ENCODE measurements at places on chromosomes 6 and 20.

DNA sequence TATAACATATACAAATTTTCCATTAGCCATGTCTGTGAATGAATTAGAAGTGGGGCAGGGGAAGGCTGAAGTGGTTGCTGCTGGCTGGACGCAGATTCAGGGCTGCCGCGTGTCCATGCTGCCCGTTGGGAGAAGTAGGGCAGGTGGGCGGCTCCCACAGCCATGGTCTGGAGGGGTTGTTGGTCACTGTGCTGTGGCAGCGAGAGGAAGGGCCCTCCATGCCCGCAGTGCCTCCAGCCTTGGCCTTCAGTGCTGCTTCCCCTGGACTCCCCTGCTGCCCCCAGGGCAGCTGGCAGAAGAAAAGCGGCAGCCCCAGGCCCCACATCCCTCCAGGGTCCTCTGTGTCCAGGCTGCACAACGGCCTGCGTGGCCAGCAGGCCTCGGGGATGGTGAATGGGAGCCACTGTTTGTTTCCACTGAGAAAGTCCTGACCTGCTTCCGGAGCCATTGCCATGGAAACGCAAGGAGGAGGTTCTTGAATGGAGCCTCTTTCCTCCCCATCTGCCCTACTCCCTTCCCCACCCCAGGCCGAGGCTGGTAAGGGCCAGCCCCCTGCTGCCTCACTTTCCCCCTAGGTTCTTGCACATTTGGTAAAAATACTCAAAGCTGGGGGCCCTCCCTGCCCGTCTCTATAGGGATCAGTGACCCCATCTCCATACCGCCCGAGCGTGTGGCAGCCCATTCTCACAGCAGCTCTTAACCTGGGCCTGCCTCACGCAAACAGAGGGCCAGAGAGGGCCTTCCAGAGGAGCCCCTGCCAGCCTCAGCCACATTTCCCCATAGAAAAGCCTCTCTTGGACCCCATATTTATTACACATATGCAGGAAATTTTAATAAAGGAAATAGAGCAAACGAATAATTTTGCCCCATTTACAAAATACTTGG lies 113.3 kb downstream of the SASH1 start:
- no peak for DNase-seq

DNA sequence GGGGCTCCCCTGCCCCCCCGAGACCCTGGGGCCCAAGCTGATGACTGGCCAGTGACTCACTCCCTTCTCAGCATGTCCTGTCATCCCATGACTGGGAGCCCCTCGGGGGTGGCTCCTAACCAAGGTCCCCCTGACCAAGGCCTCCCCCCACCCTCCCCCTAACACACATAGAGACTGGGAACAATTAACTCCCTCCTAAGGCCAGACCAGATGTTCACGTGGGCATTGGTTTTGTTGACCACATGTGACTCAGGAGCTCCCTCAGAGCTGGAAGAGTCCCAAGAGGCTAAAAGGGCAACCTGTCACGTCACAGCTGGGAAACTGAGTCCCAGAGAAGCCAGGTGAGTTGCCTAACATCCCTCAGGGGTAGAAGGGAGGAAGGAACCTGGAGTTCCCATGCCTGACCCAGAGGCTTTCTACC lies 10.6 kb upstream of the CCN5 start:
- DNase-seq, result no peak

DNA sequence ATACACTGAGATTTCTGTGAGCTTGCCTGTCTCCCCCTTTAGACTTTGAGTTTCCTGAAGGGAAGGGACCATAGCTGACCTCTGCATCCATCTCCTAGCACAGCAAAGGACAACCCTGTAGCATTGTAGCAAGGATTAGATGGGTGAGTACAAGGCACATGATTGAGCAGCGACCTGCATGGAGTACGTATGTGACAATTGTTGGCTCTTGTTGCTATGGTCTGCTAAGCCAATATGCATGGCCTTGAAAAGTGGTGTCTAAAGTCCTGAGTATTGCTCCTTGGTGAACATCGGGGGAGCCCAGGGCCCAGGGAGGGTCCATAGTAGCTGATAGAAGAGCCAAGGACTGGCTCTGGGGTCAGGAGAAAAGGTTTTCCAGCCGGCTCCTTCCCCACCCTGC lies 365.0 kb upstream of the CHD6 start:
- no peak for DNase-seq

GRCh38 chr6:111503194-111503593 lies 20.2 kb upstream of the REV3L start:
- DNase-seq, result no peak

DNA sequence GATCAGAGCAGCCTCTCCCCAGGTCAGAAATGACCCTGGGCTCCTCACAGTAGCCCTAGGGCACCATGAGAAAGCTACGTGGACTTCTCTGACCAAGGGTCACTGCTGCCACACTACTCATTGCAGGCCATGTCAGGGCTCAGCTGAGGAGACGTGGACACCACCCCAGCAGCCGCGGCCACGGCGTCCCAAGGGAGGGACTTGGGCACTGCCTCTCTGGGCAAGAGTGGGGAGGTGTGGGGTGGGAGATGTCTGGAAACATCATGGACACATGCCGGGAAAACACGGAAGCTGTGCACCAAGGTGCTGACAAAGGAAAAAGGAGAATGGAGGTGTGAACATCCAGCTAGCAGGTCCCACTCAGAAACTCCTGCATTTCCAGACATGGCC lies 9.0 kb downstream of the GMEB2 start:
- no peak for DNase-seq

GRCh38 chr6:5088780-5089179 lies 3.6 kb downstream of the PPP1R3G start:
- no peak for DNase-seq

DNA sequence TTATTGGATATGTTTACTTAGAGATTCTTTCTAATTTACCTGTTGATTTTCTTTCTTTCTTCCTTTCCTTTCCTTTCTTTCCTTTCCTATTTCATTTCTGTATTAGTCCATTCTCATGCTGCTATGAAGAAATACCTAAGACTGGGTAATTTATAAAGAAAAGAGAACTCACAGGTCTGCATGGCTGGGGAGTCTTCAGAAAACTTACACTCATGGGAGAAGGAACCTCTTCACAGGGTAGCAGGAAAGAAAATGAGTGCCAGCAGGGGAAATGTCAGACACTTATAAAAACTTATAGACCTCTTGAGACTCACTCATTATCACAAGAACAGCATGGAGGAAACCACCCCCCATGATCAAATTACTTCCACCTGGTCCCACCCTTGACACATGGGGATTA lies 40.8 kb downstream of the HDAC2 start:
- no peak for DNase-seq

DNA sequence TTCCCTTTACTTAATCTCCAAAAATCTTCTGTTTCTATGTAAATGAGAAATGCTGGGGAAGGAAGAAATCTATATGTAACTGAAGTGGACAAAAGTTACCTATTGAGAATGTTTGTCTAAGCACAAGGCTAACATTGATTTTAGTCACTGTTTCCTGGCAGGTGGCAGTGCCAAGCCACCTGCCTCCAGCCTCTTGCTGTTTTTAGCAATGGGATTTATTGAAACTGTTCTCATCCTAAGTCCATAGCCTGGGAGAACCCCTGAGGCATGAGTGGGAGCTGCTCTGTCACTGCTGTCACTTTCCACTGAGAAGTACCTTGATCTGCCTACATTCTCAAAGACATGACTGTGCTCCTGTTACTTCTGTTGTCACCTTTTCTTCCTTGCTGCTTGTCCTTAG lies 14.7 kb downstream of the ENPP3 start:
- no peak for DNase-seq

- DNase-seq, result no peak
Observed at GRCh38 chr6:8277769-8278168, 157.6 kb downstream of the SLC35B3 start.

- DNase-seq, result no peak
Observed at GRCh38 chr6:62367601-62368000, 81.6 kb upstream of the KHDRBS2 start.

DNA sequence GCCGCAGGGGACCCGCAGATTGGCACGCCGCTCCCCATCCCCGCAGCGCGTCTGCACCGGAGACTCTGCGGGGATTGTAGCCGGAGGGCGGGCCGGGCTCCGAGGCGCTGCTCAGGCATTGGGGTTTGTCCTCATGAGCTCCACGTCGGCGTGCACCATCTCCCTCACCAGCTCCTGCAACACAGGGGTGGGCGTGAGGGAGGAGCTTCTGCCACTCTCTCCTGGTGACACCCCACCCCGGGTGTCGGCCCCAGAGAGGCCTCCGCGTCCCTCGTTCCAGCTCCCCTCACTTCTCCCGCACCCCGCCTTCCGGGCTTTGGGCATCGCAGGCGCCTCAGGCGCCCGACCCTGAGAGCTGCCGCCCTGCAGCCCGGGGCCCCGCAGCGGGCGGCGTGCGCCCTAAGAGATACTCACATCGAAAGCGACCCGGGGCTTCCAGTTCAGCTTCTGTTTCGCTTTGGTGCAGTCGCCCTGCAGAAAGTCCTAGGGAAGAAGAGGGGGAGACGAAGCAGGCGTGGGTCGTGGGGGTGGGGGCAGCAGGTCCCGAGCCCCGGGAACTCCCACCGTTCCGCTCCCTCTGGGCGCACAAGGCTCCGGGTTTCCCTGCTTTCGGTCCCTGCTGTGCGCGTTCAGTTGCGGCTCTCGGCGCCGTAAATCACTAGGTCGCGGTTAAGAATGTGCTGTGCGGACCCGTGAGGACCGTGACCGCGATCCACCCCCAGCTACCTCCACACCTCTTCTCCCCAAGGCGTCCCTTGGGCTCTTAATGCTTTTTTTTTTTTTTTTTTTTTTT lies 14.5 kb downstream of the FOXC1 start:
- no peak for DNase-seq

DNA sequence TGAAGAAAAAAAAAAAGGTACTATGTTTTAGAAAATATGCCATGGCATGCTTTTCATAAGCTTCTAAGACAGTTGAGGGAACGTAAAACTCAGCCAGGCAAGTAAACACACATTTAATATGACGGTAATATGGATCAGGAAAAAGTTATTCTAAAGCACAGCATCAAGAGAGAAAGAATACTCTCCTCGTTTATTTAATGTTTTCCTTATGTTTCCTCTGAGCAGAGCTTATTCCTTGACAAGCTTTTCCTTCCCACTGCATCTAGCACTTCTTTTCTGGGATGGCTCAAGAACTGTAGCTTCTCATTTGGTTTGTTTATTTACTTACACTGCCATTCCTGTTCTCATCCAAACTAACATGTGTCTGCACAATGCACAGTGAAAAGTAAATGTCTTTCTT lies 2.7 kb upstream of the RSPO3 start:
- DNase-seq, result no peak

- no peak for DNase-seq
Observed at GRCh38 chr6:108425428-108425827, 130.6 kb downstream of the AFG1L start.

- DNase-seq, result no peak
Observed at GRCh38 chr20:57665589-57665971, 44.2 kb downstream of the PMEPA1 start.

DNA sequence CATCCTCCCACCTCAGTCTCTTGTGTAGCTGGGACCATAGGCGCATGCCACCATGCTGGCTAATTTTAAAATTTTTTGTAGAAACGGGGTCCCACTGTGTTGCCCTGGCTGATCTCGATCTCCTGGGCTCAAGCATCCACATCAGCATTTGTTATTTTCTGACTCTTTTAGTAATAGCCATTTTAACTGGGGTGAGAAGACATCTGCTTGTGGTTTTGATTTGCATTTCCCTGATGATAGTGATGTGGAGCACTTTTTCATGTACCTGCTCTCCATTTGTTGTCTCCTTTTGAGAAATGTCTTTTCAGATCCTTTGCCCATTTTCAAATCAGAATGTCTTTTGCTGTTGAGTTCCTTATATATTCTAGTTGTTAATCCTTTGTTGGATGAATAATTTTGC lies 22.2 kb upstream of the TULP4 start:
- no peak for DNase-seq
